ENCODE measurements at places on chromosomes 5 and 9.

DNA sequence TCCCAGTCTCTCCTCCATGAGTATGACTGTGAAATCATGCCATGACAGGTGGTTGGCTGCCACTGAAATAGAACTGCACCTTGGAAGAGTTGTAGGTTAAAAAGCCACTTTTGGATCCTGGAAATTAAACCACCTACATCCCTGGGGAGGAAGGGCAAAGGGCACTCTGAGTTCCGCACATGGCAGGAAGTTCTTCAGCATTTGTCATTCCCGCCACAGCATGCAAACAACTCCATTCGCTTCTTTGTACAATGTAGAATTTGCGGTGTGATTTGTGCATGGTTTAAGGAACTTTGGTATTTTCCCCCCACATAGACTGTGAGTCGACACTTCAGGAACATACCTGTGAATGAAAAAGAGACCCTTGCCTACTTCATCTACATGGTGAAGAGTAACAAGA lies 9.8 kb downstream of the SAP30L start:
- no peak for DNase-seq

DNA sequence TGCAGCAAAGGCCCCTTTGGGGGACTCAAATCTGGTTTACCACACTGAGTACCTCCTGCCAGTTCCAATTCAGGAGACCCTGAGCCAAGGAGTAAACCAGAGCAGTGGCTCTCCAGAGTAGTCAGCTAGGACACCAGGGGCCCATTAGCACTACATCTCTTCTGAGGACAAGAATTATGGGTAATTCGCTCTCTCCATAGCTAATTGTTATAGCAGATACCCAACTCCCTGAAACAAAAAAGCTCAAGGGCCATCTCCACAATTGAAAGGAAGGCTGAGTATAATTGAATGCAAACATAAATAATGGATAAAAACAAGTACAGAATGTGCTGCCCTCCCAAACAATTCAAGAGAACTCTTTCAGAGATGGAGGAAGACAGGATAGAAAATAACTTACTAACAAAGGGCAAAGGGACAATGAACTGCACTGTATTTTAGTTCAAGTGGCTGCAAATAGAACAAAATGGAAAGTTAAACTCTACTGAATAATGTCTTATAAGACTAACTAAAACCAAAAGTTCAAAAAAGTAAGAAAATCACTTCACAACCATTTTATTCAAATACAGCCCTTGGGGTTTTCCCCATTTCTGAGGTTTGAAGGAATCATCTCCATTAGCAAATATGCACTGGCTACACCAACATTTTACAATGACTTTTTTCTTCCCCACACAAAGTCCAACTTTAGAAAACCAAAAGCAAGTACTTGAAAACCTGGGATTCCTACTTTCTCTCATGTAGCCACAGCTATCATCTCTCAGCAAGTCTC lies 118.8 kb downstream of the SIL1 start:
- DNase-seq: no peak

GRCh38 chr5:35863159-35863558 lies 6.5 kb downstream of the IL7R start:
- DNase-seq: no peak

- DNase-seq: no peak
Measured at GRCh38 chr5:58185801-58186200, 274.1 kb downstream of the PLK2 start.

DNA sequence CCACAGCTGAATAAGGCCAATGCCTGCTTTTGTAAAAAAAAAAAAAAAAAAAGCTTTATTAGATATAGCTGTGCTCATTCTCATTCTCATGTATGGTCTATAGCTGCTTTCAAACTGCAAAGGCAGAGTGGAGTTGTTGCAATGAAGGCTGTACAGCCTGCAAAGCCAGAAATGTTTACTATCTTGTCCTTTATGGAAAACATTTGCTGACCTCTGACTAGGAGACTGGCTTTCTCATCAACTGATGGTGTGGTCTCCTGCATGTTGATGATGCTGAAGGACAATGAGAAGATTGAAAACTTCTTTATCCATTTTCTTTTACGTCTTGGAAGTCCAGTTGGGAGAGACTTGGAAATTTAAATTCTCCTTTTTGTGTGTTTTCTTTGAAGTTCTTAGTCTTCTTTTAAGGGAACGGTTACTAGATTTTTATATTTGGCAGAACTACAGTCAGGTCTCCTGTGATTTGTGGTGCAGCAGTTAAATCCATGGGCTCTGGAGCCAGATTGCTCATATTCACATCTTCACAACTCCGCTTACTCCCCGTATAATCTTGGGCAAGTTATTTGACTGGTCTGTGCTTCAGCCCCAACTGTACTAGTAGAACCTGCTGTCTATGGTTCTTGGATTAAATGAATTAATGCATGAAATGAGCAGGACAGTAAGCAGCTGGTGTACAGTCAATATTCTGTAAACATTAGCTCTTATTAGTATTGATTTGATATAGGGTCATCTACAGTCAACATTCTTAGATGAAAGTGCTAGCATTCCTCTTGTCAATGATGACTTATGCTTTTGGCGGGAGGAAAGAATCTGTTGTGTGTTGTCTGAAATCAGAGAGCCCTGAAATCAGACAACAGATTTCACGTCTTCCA lies 39.7 kb upstream of the BASP1 start:
- DNase-seq: no peak

GRCh38 chr5:66551945-66552344 lies 44.2 kb upstream of the MAST4 start:
- DNase-seq: no peak

DNA sequence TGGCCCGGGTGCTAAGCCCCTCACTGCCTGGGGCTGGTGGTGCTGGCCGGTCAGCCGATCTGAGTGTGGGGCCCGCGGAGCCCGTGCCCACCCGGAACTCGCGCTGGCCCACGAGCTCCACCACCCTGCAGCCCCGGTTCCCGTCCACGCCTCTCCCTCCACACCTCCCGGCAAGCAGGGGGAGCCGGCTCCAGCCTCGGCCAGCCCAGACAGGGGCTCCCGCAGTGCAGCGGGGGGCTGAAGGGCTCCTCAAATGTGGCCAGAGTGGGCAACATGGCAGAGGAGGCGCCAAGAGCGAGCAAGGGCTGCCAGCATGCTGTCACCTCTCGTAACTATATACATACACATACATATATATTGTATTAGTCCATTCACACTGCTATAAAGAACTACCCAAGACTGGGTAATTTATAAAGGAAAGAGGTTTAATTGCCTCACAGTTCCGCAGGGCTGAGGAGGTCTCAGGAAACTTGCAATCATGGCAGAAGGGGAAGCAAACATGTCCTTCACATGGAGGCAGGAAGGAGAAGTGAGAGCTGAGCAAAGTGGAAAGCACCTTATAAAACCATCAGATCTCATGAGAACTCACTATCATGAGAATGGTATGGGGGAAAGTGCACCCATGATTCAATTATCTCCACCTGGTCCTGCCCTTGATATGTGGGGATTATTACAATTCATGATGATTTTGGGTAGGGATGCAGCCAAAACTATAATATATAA lies 56.8 kb downstream of the LIX1 start:
- no peak for DNase-seq

- DNase-seq: peak; percentile 45
Measured at GRCh38 chr5:167245868-167246267, 1045.6 kb upstream of the WWC1 start.
